ENCODE measurements at places on chromosomes 4 and X.

GRCh38 chr4:101118617-101119016, 228.7 kb downstream of the PPP3CA start:
- no peak for DNase-seq

GRCh38 chrX:17595456-17596035, 141.7 kb upstream of the SCML1 start:
- no peak for DNase-seq

- DNase-seq, result no peak
These were observed 181.3 kb upstream of the STK26 start for GRCh38 chrX:131841496-131842437.

DNA sequence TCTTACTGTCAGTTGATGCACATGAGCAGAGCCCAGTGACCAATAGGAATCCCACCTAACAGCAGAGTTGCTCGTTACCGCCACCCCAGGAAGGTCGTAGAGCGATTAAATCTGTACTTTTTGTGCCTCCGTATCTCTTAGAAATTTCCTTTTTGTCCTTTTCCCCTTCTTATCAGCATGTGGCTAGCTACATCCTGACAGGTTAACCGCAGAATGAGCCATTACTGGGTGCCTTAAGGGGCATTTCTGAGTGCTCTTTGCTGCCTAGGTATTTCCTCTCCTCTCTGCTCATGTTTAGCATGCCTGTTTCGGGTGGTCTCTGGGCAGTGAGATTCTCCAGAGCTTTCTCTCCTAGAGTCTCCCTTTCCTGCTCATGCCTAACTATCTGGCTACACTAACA, 530.5 kb downstream of the FAM133A start:
- DNase-seq, result no peak

All from stimulated activated CD8-positive, alpha-beta memory T cell treated with anti-CD3 and anti-CD28 coated beads, Interleukin-4, amount 100 ng/mL, for 4 hours (primary cell).